ENCODE measurements at places on chromosomes 16 and 17.

- no peak for DNase-seq
Measured at GRCh38 chr17:76071531-76072147, 678 bp downstream of the SRP68 start.

DNA sequence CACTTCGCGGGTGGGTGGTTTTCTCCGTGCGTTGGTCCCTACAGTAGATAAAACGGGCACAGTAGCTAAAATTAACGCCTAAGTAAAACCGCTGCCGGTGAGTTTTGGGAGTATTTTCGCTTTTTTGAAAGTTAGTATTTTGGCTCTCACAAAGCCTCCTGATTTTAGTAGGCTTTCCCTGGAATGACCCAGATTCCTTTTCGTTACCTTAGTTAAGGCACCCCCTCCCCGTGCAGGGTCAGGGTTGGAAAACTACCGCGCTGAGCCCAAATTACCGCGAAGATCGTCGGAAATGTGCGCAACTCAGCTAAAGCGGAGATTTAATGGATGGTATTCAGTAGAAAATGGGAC lies 28.3 kb upstream of the ST6GALNAC1 start:
- no peak for DNase-seq

DNA sequence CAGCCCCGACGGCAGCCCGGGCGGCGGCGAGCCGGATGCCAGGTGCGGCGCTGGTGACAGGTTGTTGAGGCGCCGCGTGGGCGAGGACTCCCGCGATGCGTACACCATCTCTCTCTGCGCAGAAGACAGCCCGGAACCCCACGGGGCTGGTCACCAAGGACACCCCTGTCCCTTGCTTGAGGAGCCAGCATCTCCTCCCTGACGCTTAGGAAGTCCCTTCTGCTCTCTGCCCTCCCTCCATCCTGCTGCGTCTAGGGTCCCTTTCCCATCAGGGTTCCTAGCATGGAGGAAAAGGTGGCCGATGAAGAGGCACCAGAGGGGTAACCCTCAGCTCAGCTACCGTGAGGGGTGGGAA lies 43.6 kb downstream of the SRCIN1 start:
- DNase-seq, result no peak

DNA sequence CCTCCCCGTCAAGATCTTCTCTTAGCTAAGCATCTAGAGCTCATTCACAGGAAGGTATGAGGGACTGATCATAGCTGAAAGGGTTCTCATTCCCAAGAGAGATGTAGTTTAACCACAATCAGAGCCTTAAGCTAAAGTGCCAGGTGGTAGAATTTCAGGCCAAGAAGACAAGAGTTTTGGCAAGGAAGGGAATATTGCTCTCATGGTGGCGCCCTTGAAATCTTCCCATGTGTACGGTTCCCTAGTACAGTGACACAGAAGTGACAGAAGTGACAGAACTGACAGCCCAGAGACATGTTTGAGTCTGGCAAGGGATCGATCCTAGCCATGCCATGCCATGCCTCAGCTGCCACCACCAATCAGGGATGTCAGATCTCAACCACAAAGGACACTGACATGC lies 2.5 kb downstream of the GRIN2C start:
- no peak for DNase-seq

DNA sequence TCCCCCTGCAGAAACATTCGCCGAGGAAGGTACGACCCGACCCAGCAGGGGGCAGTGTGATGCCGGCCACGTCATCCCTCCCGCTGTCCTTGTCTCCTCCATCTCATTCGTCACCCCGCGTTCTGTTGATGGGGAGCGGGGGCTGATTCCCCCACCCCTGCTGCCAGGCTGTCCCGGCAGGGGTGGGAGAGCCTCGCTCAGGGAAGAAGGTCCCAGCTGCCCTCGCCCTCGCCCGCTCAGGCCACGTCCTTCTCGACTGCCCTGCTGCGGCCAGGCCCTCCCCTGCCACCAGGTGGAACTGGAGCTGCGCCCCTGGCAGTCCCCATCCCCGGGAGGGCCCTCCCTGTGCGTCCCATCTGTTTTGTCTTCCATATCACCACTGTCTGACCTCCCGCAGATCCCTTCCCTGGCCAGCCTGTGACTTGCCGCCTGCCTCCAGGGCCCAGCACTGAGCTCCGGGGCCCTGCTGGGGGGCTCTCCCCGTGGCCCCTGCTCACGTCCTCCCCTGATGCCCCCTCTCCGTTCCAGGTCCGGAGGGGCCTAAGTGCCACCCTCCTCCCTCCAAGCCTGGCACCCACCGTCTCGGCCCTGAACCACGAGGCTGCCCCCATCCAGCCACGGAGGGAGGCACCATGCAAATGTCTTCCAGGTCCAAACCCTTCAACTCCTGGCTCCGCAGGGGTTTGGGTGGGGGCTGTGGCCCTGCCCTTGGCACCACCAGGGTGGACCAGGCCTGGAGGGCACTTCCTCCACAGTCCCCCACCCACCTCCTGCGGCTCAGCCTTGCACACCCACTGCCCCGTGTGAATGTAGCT lies 20.6 kb downstream of the ADAM11 start:
- peak; percentile 66 for DNase-seq

- DNase-seq, result no peak
Measured at GRCh38 chr17:56912105-56912999, 1.5 kb downstream of the TRIM25 start.

DNA sequence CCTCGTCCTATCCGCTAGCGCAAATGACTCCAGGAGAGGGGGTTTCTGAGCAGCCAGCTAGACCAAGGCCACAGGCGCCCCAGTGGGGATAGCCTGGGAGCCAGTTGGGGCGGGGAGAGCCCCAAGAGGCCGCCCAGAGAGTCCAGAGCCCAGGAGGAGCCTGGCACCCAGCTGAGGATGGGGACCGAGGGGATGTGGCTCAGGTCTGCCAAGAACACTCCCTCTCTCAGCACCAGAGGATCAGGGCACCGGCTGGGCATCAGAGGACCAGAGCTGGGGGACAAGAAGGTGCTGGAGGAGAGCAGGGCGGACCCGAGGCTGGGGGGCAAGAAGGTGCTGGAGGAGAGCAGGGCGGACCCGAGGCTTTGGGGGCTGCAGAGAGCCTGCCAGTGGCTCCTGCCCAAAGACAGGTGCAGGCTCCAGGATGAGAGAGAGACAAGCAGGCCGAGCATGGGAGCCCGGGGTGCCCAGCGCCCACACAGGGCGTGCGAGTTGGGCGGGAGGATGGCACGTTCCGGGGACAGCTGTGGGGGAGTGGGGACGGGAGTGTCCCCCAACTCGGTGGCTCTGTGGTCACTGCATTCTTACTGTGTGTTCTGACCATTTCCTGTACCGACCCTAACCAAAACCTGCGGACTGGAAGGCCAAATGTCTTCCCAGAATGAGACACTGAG lies 39.4 kb downstream of the TIMM22 start:
- DNase-seq, result no peak

- no peak for DNase-seq
Measured at GRCh38 chr16:76278980-76279379, 1.8 kb downstream of the CNTNAP4 start.

All from amniotic stem cell (primary cell).